LHCN-M2 (cell line): ENCODE measurements at places on chromosomes 2 and 18. TPM values are rescaled to one million over a fixed set of nuclear protein-coding genes. Genes with fewer than 3 reads are reported as not detected.

Gene CAD
- total RNA-seq, result 42.7 and 44.5 TPM in 2 replicates

Gene GCKR
- total RNA-seq, result 0.11 and 0.32 TPM in 2 replicates

Gene SERPINB3
- total RNA-seq, result not detected in 2 replicates

Gene CDK15
- total RNA-seq, result 45.2 and 47.9 TPM in 2 replicates

Gene RPL31
- 466 and 736 TPM in 2 replicates for total RNA-seq

DNA sequence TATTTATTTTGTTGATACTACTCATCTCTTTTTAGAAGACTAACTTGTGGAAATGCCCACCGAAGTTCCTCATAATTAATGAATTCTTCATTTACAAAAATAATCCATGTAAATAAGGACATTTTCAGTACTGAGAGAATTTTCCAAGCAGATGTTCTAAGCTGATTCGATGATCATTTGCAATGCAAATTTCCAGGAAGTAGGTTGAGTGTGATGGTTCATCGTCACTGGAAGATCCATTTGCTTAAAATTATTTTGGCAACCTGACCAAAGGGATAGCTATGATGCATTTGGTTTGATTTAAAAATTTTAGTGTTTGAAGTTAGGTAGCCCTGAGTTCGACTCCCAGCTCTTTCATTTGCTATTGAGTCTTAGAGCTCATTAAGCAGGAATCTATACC lies 257.3 kb upstream of the RASGRP3 start:
- no peak for DNase-seq

- DNase-seq, result peak; percentile 76
Measured at GRCh38 chr2:15313657-15314056, 247.5 kb downstream of the NBAS start.

DNA sequence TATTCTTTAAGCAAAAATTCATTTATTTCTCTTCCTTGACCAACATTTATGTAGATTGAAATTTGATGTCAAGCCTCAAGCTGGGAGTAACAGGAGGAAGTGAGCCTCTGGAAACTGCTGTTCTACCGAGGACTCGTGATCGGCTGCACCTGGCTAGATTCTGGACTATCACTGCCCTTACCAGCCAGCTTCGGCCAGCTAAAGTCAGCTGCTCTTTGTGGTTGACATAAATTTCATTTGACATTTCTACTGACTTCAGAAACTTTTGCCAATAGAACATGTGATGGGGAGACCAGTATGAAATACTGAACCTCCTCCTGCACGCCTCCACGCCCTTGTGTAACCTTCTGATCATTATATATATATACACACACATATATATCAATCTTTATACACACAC lies 74.2 kb upstream of the RGPD5 start:
- DNase-seq, result no peak
